ENCODE measurements at places on chromosomes 1 and 21. TPM values are rescaled to one million over a fixed set of nuclear protein-coding genes. Genes with fewer than 3 reads are reported as not detected.

DNA sequence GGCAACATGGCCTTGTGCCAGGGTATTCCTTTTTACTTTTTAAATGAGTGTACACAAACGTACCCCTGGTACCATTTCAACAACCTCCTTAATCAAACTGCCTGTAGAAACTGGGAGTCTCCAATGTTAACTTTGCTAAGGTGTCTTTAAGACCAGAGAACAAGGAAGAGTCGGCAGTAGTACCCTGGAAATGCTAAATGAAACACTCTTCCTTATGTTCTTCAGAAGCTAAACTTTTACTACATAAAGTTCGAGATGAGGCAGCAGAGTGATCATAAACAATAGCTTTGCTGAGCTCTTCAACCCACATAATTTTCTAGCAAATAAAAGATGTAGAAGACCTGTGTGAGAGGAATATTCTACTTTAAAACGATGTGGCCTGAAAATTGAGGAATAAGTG lies 297.7 kb upstream of the NRIP1 start:
- no peak for DNase-seq

DNA sequence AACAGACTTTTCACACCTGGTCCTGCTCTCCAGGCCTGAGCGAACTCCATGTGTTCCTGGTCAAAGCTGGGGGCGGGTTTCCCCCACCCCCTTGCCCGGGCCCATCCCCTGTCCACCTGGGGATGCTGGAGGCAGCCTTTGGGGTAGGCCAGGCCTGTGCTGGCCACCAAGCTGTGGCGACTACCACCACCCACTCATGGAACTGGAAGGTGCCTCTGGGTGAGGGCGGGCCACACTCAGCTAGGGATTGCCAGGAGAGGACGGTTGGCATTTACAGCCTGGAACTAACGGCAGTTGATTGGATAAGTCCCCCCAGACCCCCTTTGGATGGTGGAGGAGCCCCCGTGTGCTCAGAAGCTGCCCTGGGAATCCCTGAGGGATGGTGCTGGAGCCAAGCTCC lies 7.9 kb downstream of the S100B start:
- no peak for DNase-seq

PODN gene
- 7.6 TPM for polyA plus RNA-seq

DNA sequence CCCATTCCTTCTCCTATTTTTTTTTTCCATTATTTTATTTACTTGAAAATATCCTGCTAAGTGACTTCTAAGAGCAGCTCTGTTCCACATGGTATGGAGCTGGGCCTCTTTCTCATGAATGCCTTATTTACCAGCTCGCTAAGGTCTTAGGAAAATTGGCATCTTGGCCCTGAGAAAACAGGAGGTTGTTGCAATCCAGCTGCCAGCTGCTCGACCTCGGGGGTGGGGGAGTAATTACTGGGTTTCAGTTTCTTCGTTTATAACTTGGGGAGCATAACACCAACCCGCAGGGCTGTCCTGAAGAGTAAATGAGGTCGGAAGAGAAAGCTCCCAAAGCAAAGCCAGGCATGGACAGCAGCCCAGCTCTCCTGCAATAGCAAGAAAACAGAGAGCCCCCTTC lies 176.3 kb downstream of the AJAP1 start:
- no peak for DNase-seq

LHX4 gene
- polyA plus RNA-seq = 3.1 TPM

TRIM67 gene
- 1.1 TPM for polyA plus RNA-seq

Data from large intestine (tissue), 12 donors.